ENCODE measurements at places on chromosomes 6 and 20.

GRCh38 chr6:7050872-7051779 is 56.6 kb upstream of the RREB1 start:
- peak; percentile 61 for DNase-seq

DNA sequence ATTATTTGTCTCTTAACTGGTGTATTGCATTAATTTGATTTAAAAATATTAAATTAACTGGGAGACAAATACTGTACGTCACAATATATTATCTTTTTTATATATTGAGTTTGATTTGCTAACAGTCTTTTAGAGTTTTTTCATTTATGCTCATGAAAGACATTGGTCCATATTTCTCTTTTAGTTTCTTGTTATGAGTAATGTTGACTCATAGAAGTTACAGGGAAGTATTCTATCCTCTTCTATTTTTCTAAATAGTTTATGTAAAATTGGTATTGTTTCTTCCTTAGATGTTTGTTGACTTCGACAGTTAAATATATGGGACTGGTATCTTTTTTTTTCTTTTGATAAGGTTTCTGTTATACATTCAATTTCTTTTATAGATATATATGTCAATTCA is 1115.6 kb upstream of the CITED2 start:
- DNase-seq = no peak

DNA sequence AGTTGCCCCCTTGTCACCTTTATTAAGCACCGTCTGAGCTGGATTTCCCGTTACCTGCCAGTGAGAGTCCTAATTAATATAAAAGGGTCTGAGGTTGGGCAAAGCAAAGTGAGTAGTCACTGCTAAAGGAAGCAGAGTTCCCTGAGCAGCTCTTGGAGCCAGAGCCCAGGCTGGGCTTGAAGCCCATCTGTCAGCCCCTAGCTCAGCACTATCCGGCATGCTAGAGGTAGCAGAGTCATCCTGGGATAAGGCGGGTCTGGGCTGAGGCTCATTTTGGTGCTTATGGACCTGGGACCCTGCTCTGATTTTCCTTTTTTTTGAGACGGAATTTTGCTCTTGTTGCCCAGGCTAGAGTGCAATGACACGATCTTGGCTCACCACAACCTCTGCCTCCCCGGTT is 46.2 kb downstream of the ADNP start:
- DNase-seq = no peak

- DNase-seq = peak; percentile 6
Observed at GRCh38 chr20:21027569-21027968, 78.6 kb downstream of the LINC00237 start.

DNA sequence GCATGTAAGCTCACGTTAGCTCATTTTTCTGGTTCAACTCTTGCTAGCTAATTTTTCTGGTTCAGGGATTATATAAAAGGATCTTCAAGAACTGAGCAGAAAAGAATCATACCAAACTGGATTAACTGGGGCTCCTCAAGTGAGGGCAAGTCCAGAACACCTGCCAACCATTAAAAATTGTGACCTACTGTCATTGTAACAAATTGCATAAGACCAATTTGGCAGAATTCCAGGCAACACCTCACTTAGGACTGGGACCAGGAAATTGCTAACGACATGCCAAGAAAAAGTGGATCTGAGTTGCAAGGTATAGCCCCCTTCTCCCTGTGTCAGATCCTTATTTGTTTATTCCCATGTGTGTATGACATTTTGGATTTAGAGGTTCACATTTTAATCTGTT is 216.6 kb downstream of the HIVEP2 start:
- DNase-seq = peak; percentile 61

GRCh38 chr6:7669742-7670141 is 56.2 kb upstream of the BMP6 start:
- no peak for DNase-seq

GRCh38 chr6:1626481-1626880 is 16.8 kb downstream of the FOXC1 start:
- DNase-seq = no peak

DNA sequence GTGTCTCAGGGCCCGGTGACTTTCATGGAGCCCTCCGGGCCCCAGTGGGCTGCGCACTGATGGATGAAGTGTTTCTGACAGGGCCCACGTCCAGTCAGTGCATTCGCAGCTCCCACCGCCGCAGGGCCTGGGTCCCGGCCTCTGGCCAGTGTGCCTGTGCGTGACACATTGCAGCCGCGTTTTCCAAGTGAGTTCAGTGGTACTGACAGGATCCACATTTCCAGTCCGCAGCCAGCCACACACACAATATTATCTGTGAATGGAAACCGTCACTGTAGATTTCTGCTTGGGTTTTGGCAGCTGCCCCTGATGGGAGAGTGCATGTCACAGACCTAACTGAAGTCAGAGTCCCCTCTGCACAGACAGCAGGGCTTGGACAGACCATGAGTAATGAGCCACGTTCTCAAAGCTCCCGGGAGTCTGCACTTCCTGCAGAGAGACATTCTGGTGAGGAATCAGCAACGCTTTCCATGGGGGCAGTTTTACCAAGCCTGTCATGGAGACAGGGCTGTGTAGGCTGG is 171.4 kb downstream of the MYLK4 start:
- DNase-seq = no peak

- no peak for DNase-seq
Observed at GRCh38 chr6:118656847-118657451, 5.6 kb upstream of the CEP85L start.

DNA sequence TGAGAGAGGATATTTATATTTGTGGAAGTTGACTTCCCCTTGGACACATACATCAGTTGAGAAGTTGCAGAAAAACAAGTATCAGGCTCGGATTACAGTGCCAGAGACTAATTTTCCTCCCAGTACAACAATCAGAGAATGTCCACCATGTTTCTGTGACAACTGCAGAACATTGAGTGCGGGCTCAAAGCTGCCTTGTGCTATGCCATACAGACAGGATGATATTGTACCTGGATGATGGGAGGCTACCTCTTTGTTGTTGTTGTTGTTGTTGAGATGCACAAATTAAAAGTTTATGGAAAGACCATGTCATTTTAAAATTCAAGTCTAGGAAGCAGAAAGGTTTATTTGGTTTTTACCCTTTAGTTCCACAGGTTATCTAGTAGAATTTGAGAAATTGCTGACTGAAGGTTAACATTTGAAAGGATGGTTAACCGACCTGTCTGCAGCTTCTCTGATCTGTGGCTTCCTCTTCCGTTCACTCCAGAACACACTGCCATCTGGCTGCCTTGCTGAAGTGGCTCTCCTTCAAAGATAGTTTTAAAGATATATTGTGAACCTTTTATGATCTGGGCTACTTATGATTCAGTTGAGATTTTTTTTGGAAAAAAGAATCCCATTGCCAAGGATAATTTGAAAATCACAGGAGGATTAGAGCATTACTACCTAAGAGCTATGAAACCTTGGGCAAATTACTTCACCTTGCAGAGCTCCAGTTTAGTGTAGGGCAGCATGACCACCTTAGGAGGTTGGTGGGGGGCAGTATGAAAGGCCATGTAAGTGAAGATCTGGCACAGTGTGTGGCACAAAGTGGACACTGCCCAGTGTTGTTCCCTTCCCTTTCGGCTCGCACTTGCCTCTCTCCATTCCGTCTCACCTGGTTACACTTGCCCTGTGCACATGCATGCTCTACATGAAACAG is 15.9 kb downstream of the TMEM200A start:
- DNase-seq = no peak

DNA sequence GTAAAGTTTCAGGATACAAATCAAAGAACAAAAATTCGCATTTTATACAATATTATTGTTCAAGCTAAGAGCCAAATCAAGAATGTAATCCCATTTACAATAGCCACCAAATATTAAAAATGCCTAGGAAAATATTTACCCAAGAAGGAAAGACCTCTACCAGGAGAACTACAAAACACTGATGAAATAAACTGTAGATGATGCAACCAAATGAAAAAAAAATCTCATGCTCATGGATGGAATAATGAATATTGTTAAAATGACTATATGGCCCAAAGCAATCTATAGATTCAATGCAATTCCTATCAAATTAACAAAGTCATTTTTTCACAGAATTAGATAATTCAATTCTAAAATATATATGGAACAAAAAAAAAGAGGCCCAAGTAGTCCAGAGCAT is 708.8 kb upstream of the MAN1A1 start:
- DNase-seq = no peak

DNA sequence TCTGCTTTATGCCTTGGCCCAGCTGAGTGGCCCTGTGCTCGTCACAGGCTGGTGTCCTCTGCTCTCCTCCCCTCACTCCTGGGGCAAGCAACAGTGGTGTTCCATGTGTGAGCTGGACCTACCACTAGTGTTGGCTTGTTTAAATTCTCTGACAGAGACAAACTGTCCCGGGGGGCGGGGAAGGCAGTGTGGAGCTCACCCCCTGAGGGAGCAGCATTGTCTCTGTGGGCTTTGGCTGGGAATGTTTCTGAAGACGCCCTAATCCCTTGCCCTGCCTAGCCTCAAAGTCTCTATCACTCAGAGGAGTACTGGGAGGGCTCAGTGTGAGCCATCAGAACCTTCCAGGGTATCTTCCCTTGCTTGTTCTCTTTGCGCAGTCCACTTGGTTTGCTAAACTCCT is 5.2 kb upstream of the VEGFA start:
- DNase-seq = no peak

GRCh38 chr6:157669747-157670216 is 153.3 kb upstream of the SNX9 start:
- peak; percentile 65 for DNase-seq

DNA sequence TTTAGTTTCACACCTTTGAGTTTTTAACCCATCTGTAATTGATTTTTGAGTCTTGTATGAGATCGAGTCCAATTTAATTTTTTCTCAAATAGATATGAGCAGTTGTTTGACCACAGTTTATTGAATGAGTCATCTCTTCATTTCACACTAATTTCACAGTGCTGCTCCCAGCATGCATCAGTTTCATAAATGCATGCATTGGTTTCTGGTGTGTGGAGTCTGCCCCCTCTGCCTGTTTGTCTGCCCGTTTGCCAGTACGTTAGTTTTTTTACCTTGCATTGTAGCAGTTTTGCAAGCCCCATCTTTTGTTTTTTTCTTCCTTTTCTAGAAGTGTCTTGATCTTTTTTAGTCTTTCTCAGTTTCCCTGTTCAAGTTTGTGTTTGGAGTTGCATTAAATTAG is 11.9 kb downstream of the SLX4IP start:
- no peak for DNase-seq

GRCh38 chr6:87094576-87094975 is 330 bp downstream of the CGA start:
- DNase-seq = peak; percentile 17

DNA sequence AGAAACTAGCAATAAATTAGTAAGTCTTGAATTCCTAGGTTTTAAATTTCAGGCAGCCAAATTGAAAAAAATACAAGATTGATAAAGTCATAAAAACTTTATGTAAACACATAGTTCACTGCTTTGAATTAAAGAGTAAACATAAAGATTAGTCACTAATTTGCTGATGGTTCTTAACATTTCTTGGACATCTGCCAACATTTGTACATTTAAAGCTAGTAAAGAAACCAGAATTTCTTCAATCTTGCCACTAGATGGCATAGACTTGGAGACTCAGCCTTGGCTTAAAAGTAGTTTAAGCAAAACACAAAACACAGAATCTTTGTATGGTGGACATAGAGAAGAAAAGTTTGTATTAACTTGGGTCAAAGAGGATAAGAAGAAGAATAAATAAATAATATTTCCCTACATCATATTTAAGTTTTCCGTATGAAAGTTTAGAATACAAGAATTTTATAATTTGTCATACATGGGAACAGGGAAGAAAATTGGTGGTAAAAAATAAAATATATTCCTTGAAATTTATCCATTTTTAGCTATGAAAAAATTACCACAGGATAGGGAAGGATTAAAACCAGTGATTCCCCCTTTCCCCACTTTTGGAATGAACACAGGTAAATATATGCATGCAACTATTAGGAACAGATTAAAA is 41.7 kb upstream of the FAM135A start:
- peak; percentile 93 for DNase-seq

- DNase-seq = no peak
Observed at GRCh38 chr20:51322164-51322707, 220.3 kb downstream of the NFATC2 start.

DNA sequence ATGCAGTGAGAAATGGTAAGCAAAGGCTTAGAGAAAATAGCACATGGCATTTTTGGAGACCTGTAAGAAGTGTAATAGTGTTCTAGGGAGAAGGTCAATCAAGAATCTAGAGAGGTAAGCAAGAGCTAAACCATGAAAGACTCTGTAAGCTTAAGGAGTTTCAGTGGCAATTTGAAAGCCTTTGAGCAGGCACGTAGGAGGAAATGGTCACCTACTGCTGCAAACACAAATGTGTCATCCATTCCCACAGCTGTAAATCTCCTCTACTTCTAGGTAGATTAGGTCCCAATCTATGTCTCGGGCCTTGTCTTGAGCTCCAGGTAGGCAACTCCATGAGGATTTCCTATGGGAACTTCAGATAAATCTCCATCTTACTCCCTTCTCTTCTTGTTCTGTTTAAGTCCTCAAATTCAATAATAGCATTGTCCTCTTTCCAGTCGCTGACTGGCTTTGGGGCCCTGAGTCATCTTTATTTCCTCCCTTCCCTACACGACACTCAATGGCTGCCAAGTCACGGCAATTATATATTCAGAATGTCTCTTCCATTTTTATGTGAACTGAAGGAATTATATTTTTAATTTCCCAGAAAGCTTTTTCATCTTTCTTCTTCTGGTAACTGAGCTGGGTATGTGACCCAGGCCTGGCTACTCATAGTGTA is 24.2 kb upstream of the PAQR8 start:
- DNase-seq = no peak

DNA sequence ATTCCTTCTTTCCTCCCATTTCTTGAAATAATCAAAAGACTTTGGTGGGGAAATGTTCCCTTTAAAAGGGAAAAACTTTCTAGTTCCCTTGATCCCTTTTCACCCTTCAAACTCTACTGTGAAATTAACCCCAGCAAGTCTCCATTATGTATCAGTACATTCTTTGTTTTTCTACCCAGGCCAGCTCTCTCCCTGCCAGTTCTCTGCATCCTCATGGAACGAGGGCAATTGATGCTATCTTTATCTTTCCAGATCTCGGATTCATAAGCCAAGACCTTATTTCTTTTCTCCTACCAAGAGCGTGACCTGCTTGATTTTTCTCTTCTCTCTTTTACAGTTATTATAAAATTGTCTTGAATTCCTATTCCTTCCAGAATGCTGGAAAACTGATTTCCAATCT is 75.8 kb downstream of the ADGRB3 start:
- DNase-seq = no peak

GRCh38 chr6:150299873-150300485 is 68.8 kb upstream of the IYD start:
- no peak for DNase-seq

DNA sequence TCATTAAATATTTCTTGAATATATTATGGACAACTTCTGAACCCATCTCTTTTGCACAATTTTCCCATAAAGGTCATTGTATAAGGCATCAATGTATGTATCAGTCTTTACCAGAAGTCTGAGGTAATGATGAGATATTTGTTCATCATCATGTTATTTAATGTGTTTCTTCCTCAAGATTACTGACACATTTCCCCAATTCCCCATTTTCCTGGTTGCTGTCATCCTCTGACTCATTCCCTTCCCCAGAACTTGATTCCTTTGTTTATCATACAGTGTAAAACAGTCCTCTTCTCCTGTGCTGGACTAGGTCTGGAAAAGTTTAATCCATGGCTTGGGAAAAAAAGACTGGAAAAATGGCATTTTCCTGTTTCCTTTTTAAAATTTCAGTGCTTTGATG is 107.9 kb upstream of the FLRT3 start:
- DNase-seq = no peak

- DNase-seq = peak; percentile 6
Observed at GRCh38 chr6:84065693-84066290, 32.2 kb downstream of the MRAP2 start.

- DNase-seq = no peak
Observed at GRCh38 chr20:14199111-14199510, 138.3 kb downstream of the FLRT3 start.
